SK-N-SH (cell line): ENCODE measurements at places on chromosomes 4 and X.
A peak's percentile ranks its signal among the peaks of the same experiment; 100 is the strongest.

- DNase-seq = no peak
Measured at GRCh38 chrX:67351411-67351810, 192.4 kb upstream of the AR start.

GRCh38 chr4:71275004-71275403 is 63.8 kb upstream of the SLC4A4 start:
- no peak for DNase-seq

DNA sequence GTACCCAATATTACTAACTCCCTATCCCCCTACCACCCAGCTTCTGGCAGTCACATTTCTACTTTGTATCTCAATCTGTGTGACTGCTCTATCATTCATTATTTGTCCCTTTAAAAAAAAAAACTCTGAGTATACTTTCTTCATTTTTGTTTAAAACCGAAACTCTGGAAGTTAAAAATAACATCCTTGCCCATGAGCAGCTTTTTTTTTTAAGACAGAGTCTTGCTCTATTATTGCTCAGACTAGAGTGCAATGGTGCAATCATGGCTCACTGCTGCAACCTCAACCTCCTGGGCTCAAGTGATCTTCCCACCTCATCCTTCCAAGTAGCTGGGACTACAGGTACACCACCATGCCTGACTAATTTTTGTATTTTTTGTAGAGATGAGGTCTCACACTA is 15.8 kb downstream of the UBE2K start:
- DNase-seq = peak; percentile 18

DNA sequence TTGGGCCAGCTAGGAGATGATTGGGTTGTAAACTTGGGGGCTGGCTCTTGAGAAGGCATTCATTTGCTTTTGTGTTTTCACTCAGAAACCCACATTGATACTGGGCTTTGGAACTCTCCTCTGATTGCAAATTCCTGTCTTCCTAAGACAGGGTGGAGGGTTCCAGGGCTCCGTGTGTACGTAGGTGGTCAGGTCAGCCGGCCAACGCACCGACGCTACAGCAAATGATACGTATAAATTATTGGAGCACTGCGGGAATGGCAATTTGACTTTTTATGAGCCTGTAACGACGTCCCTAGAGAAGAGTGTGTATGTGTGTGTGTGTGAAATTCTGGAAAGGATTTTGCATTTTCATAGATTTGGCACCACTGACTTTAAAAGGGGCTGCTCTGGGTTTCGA is 236.9 kb downstream of the SHOX start:
- DNase-seq = no peak

- DNase-seq = no peak
Measured at GRCh38 chrX:2572740-2573139, 72.0 kb upstream of the DHRSX start.

DNA sequence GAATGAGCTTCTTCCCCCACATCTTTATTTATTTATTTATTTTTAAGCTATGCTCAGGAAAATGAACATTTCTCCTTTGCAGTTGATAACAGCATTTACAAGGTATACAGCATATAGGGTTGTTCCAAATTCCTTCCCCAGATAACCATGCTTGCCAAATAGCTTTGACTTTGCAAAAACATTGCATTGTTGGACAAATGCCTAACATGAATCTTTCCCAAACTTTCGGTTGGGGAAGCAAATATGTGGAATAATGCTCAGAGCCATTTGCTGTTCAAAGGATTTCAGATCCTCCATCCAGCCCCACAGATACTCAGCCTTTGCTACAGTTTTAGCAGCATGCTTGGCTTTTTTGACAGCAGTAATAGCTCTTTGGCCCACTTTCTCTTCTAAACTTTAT is 127.2 kb upstream of the AGA start:
- no peak for DNase-seq

DNA sequence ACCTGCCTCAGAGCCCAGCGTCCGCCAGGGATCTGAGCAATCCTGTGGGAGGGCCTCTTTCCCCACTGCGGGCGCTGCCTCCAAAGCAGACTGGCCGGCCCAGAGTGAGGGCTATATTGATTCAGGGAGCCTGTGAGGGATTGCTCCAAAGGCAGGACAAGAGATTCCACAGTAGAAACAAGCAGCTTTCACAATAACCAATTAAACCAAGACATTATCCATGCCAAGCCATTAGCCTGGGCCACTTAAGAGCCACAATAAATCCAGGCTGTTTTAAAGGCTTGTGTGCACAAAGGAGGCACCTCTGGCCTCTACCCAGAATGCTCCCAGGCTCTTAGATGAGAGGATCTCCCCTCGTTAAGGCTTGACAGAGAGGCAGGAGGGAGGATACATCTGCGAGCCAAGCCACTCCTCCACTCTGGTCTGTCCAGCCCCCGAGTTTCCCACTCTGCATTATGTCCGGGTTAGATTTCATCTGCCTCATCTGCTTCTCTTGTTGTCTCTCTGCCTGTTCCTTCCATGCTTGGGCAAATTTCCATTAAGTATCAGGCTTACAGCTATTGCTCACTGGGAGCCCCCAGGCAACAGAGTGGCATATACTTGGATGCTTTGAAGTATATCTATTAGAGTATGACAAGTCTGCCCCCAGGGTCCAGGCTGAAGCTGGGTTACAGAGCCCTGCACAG is 357.9 kb downstream of the UNC5C start:
- DNase-seq = peak; percentile 78

GRCh38 chrX:83658731-83659130 is 150.6 kb downstream of the POU3F4 start:
- peak; percentile 8 for DNase-seq

DNA sequence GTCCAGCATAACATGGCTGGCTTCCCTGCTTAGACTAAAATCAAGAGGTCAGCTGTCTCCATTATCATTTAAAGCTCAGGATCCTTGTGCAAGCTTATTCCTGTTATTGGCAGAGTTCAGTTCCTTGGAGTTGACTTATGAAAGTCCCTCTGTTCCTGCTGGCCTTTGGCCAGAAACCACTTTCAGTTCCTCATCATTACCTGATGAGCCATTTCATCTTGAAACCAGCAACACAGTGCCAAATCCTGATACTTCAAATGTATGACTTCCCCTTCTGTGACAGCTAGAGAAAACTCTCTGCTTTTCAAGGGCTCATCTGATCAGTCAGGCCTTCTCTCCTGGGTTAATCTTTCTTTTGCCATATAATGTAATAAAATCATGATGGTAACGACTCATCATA is 110.6 kb upstream of the FSTL5 start:
- no peak for DNase-seq

DNA sequence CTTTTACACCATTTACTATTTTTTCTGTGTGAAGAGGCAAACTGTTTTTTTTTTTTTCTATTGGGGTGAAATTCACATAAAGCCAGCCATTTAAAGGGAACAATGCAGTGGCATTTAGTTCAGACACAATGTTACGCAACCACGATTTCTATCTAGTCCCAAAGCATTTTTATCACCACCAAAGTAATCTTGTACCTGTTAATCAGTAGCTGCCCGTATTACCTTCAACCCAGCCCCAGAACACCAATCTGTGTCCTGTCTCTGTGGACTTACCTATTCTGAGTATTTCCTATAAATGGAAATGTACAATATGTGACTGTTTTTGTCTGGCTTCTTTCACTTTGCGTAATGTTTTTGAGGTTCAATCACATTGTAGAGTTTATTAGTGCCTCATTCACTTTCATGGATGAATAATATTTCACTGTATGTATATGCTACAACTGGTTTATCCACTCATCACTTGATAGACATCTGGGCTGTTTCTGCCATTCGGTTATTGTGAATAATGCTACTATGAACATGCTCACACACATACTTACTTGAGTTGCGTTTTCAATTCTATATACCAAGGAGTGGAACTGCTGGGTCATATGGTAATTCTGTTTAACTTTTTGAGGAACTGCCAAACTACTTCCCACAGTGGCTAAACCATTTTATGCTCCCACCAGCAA is 116.2 kb downstream of the CDS1 start:
- no peak for DNase-seq

- DNase-seq = no peak
Measured at GRCh38 chrX:87397103-87397886, 120.3 kb upstream of the KLHL4 start.

- DNase-seq = no peak
Measured at GRCh38 chr4:15912961-15913630, 25.4 kb downstream of the FGFBP1 start.

DNA sequence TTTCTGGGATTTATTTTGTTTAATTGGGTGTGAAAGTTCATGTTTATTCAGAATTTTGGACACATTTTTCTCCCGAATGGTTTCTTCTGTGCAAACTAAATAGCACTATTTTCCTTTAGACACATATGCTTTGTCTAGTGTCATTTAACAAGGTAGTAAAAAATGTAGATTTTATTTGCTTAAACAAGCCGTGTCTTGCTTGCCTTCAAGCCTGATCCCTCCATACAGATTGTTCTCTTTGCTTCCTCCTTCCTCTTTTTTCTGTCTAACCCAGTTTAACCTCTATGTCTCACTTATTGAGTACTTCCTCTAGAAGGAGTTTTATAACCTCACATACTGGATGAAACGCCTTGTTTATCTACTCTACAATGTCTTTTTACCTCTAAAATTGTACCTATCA is 211.8 kb downstream of the NPFFR2 start:
- DNase-seq = no peak

DNA sequence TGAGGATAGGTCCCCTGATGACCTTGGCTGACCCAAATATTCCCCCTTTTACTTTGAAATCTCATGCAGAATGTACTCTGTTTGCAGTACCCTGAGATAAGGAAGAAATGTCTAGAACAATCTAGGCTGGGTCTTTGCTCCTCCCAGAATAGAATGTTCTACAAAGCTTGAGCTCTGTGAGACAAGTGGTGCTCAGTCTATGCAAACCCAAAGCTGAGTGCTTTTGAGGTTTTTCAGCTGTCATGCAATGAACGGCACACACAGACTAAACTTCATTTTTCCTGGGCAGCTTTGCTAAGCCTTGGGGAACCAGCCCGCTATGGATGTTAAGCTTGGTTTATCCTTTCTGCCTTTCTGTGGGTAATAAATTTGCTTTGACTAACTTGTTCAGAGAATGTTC is 513.6 kb downstream of the FAT4 start:
- no peak for DNase-seq

- no peak for DNase-seq
Measured at GRCh38 chr4:46388857-46389256, 1.1 kb downstream of the GABRA2 start.

GRCh38 chrX:38240541-38240940 is 19.9 kb upstream of the SRPX start:
- DNase-seq = no peak

- DNase-seq = peak; percentile 44
Measured at GRCh38 chr4:147518846-147519767, 38.2 kb downstream of the EDNRA start.

DNA sequence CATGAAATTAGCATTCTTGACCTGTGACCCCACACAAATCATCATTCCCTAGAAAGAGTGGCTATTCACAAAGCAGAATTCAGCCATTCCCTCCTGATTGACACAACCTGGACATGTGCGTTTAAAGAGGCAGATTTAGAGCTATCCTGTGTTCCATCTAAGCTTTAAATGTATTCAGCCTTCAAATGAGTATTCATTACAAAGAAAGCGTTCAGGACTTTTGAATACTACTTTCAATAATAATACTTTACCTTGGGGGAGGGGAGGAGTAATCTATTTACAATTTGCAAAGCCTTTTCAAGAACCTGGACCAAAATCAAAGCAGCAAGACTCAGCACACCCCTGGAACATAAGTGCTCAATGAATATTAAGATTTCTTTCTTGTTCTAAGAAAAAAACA is 22.5 kb upstream of the GPC4 start:
- DNase-seq = no peak

DNA sequence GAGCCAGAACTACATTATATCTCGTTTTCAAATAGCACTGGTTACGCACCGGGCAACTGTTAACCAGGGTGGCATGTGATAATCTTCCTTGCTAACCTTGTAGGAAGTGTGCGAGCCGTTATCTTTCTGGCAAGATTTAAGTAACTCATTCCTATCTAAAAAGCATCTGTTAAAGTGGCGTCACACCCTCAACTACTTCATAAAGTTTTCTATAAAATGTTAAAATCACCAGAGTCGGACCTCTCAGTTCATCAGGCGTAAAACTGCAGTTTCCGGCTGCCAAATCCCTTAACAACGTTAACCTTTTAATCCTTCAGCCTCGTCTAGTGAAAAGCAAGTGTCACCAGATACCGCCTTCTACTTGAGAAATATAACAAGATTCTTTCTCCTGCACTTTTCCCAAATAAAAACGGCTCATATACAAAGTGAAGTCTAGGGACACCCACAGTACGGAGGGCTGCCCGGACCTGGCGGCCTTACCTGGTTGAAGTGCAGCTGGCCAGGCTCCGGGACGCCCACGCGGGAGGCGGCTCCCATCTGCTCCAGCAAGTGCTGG is 1.2 kb downstream of the SLC39A8 start:
- DNase-seq = no peak

GRCh38 chr4:41645728-41646390 is 102.7 kb downstream of the PHOX2B start:
- no peak for DNase-seq

DNA sequence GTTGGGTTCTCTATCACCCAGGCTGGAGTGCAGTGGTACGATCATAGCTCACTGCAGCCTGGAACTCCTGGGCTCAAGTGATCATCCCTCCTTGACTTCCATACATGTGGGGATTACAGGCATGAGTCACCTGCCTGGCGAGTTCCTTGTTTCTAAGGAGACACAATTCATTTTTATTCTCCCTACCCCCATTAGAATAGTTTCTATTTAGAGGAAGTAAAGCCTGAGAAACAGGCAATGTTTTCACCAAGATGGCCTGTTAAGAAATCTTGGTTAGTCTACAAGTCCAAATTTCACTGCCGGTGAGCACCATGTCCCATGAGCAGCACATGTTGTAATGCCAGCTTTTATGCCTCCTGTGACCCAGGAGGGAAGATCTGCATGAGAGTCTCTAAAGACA is 5.7 kb downstream of the CYBB start:
- DNase-seq = no peak

DNA sequence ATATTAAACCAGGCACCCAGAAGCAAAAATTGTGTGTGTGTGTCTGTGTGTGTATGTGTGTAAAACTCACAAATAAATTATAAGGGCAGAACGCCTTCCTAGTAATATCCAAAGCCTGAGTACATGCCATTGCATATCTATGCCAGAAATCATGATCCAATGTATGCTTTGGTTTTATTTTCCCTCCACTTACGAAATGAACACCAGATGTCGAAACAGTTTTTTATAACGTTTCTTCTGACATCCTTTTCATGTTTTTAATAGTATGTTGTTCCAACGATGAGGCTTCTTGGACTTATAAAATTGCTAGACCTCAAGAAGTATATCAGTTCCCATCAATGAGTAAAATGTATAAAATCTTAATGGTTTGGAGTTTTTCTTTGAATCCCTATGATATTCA is 55.4 kb downstream of the KCNIP4 start:
- no peak for DNase-seq

- DNase-seq = no peak
Measured at GRCh38 chr4:85061974-85062373, 95.5 kb upstream of the WDFY3 start.

GRCh38 chr4:103938488-103938887 is 218.7 kb upstream of the TACR3 start:
- DNase-seq = no peak

DNA sequence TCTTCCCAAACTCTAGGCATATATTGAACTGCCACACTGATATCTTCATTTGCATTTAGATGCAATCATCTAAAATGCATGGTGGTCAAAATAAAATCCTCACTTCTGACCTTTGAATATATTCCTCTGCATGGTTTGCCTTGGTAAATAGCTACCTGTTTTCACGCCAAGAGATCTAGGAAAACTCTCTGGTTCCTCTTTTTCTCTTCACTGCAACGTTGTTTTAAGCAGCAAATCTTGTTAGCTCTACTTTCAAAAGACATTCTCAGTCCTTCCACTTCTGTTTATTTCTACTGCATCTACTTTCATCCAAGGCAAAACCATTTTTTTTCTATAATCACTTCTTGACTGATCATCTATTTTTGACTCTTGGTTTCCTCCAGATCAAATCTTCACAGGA is 1001.6 kb upstream of the GRID2 start:
- DNase-seq = no peak
